ENCODE measurements at places on chromosomes 3 and 15. TPM values are rescaled to one million over a fixed set of nuclear protein-coding genes. Genes with fewer than 3 reads are reported as not detected.

The GOLGA8T gene
- not detected for total RNA-seq

The CKMT1B gene
- total RNA-seq = not detected

The GOLGA8S gene
- total RNA-seq = 0.09 TPM

The KY gene
- total RNA-seq = not detected

The CNTN4 gene
- total RNA-seq = under 0.01 TPM

The ATP13A5 gene
- total RNA-seq = not detected

The FAM3D gene
- 0.18 TPM for total RNA-seq

The AMIGO3 gene
- total RNA-seq = not detected

The CYP1A2 gene
- not detected for total RNA-seq
